ENCODE measurements at places on chromosomes 3 and 15.

GRCh38 chr15:34993877-34994276 is 5.8 kb upstream of the ZNF770 start:
- no peak for DNase-seq

DNA sequence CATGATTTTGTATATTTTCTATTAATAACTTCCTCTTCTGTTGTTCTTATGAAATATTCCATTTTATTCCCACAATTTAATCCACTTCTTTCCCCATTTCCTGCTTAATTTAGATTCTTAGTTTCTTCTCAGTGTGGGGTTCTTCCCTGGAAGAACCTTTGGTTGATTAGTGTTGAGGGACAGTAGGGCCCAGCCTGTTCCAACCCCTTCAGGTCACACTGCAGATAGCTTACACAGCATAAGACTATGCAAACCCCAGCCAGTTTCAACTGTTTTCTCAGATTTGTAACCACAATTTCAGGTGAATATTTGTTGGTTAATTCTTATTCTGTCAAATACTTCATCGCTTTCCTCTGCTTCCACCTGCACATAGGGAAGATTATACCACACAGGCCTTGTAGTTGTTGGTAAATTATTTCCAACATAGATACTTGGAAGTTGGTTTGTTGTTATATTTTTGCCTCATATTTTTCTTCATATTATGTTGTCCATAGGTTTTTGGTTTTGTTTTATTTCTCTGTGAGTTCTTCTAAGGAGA is 34.7 kb downstream of the AADACL2 start:
- no peak for DNase-seq

GRCh38 chr15:61528581-61528910 is 299.4 kb upstream of the RORA start:
- no peak for DNase-seq

DNA sequence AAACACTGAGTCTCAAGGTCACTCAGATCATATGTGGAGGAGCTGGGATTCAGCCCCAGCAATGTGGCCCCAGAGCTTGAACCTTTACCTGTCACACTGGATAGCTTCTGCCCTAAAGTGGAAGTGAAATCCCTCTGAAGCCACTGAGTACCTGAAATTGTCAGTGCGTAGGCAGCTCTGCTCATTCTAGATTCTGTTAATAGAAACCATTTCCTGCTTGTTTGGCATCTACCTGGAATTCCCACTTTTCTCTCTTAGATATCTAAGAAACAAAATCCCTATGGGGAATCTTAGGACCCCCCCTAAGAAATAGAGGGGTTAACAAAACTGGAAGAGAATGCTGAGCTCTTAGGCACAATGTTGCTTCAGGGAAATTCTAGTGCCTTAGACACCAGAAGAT is 29.8 kb downstream of the FBXL22 start:
- no peak for DNase-seq

GRCh38 chr15:84594617-84595290 is 6.1 kb upstream of the ZSCAN2 start:
- no peak for DNase-seq

DNA sequence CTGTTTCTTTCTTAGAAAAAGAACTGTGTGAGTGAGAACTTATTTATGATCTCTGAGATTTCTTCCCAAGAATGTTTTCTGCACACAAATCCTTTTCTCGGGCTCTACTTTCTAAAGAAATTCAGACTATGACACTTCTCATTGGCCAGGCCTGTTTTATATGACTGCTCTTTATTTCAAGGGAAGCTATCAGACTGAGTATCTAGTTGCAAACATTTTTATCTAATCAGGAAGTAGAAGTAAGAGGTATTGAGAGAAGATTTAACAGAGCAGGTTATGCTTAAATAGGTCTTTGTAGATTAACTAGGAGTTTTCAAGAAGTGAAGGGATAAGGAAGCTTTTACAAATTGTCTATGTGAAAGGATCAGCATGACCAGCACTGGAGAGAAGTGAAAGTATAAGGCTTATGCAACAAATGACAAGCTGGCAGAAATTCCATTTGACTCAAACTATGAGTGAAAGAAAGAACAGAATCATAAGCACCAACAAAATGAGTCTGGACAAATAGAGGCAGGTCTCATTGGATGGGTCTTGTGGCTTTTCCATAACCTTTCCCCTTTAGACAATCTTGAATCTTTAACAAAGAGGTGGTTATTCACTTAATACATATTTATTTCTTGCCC is 71.9 kb upstream of the CHL1 start:
- DNase-seq = no peak
